ENCODE measurements at places on chromosomes 3 and 15. TPM values are rescaled to one million over a fixed set of nuclear protein-coding genes. Genes with fewer than 3 reads are reported as not detected.
A peak's percentile ranks its signal among the peaks of the same experiment; 100 is the strongest.

NIT2 gene
- total RNA-seq: 65.3 TPM

CD200 gene
- total RNA-seq: 34.2 TPM

- DNase-seq: peak; percentile 86
These were observed 24.5 kb downstream of the MB21D2 start for GRCh38 chr3:192892981-192893700.

DNA sequence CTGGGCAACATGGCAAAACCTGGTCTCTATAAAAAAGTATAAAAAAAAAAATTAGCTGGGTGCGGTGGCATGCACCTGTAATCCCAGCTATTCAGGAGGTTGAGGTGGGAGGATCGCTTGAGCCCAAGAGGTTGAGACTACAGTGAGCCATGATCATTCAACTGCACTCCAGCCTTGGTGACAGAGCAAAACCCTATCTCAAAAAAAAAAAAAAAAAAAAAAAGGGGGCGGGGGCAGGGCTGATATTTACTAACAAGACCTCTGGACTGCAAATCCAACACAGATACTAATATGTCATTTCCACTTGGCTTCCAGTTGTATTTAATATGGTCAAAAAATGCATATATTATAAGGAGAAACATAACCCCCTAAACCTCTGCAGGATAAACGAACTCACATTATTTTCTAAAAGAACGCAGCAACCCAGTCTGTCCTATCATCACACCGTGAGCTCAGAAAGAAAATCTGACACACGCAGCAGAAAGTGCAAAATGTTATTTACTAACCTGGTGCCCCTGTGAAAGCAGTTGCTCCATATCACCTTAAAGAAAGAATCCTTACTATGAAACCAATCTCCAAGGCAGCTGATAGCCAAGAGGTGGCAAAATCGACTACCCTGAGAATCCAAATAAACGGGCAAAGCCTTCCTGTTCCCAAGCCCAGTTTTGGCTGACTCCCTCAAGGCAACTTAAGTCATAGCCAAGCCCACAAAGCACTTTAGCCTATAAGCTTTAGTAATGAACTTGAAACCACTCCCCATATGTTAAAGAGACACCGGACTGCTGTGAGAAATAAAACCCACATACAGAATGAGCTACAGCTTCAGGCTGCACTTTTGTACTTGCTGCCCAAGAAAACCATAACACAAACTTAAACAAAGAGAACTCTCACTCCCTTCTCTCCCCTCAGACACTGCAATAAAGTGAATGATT is 39.3 kb downstream of the PLD1 start:
- no peak for DNase-seq

- no peak for DNase-seq
These were observed 357 bp upstream of the MAN2C1 start for GRCh38 chr15:75368689-75369239.

- no peak for DNase-seq
These were observed 248.4 kb downstream of the GAP43 start for GRCh38 chr3:115871735-115872134.
